Stimulated activated CD4-positive, alpha-beta T cell treated with anti-CD3 and anti-CD28 coated beads, Interleukin-1b, Interleukin-23, amount 100 ng/mL, for 1 hour (primary cell): ENCODE measurements at places on chromosomes 1 and 21.

DNA sequence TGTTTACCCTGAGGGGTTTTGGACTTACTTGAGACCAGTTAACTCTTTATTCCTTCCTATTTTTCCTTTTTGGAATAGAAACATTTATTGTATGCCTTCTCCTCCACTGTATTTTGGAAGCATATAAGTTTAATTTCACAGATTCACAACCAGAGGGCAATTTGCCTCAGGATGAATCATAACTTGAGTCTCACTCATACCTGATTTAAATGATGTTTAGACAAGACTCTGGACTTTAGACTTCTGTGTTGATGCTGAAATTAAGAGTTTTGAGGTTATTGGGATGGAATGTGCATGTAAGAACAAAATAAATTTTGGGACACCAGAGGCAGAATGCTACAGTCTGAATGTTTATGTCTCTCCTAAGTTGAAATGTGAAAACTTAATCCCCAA lies 7.1 kb upstream of the ADAM30 start:
- DNase-seq, result no peak

DNA sequence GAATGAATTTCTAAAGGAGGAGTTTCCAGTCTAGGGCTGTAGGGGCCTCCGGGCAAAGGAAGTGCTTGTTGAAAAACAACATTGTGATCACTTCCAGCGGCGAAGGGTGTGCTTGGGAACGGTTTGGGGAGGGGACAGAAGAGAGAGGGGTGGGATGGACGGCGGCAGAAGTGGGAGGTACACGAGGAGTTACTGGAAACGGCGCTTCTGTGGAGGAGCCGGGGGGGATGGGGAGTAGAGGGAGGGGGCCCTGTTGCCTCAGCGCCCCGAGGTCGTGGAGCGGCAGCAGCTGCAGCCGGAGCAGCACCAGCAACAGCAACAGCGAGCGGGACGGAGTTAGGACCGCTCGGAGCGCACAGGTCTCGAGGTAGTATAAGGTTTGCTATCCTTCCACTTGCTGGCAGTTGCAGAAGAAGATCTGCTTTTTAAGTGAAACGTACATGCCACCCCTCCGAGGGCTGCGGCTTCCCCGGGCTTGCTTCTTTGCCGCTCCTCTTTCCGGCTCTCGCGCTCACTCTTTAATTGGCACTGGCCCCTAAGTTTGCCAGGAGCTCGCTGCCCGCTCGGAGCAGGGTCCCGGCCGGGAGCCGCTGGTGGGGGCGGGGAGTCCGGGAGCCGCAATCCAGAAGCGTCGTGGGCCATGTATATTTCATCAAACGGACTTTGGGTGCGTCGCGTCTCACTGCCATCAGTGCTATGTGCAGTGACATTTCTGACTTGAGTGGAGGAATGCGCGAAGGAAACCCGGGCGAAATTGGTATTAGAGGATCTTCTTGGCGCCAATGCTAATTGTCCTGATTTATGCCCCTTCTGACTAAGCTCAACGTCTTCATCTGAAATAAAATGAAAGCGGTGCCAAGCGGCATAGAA lies 771 bp upstream of the NTNG1 start:
- no peak for DNase-seq

DNA sequence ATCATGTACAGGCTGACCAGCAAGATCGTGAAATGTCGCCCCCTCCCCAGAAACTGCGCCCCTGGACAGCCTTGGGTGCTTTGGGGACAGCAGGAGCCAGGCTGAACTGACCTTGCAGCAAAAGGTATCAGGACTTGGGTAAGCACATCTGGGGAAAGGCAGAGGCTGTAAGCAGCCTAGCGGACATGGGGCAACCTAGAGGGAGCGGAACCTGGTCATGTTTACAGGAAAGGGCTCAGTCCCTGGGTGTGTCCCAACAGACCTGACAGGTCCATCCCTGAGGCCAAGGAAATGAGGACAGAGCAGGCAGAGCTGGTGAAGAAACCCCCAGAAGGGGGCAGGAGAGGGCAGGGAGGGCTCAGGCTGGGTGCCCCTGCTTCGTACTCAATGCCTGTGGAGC lies 3.1 kb upstream of the S100A8 start:
- no peak for DNase-seq

- DNase-seq, result no peak
Observed at GRCh38 chr1:22127248-22127647, 15.6 kb downstream of the WNT4 start.

DNA sequence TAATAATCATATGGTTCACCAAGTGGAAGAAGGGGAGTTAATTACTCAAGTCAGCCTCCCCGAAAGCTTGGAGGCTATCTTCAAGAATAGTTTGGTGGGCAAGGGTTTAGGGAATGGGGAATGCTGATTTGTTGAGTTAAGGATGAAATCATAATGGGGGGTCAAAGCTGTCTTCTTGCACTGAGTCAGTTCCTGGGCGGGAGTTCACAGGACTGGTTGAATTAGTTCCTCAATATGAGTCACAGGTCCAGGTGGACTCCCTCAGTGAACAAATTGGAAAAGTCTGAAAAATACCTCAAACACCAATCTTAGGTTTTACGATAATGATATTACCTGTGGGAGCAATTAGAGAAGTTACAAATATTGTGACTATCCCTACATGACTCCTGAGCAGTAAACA lies 115.2 kb upstream of the COA6 start:
- DNase-seq, result no peak

DNA sequence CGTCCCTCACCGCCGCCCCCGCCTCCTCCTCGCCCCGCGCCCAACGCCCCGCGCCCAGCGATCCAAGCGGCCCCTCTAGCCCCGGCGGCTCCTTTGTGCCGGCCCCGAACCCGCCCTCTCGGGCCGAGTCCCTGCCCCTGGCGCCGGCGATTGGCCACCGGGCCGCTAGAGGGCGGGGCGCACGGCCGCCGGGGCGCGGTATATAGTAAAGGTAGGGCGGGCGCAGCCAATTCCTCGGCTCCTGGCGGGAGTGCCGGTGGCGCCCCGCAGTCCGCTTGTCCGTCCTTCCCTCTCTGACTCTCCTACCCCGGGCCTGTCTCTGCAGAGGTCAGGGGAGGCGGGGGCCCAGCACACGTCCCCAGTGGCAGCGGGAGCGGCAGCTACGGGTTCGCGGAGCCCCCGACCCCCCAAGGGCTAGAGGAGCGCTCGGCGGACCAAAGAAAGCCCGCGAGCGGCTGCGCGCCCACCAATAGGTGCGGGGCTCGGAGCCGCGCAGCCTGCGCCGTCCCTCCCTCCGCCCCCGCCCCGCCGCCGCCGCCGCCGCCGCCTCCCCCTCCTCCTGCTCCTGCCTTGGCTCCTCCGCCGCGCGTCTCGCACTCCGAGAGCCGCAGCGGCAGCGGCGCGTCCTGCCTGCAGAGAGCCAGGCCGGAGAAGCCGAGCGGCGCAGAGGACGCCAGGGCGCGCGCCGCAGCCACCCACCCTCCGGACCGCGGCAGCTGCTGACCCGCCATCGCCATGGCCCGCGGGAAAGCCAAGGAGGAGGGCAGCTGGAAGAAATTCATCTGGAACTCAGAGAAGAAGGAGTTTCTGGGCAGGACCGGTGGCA lies at the start of gene ATP1B1:
Gene ATP1B1, plus strand, starts transcription at position 596 of the 826 bp plus-strand sequence. Its CDS starts 140 bp downstream, at position 736.
- peak; percentile 72 for DNase-seq

GRCh38 chr1:112304126-112304525 lies 91.9 kb upstream of the CTTNBP2NL start:
- DNase-seq, result no peak

DNA sequence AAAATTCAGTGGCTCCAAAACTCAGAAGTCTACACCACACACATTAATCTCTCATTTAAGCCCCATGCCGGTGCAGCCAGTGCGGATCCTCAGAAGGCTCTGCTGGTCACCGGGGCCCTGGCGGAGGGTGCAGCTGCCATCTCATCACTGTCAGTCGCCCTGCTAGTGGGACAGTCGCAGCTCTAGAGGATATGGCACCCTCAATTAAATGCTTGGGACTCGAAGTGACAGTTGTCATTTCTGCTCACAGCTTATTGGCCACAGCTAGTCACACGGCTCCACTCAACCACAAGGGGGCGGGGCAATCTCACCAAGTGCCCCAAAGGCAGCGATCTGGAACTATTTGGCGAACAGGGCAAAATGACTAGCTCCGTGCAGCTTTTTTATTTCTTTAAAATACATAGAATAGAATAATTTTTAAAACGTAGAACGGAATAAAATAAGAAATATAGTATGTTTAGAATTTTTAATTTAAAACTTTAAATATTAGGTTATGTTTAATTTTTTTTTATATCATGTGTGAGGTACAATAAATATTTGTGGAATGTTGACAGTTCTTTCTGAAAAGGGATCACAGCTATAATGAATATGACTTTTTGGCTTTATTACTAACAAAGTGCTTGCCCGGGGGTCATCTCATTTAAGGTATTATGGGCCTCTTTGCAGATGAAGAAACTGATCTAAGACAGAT lies 8.0 kb upstream of the MAN1C1 start:
- peak; percentile 80 for DNase-seq

DNA sequence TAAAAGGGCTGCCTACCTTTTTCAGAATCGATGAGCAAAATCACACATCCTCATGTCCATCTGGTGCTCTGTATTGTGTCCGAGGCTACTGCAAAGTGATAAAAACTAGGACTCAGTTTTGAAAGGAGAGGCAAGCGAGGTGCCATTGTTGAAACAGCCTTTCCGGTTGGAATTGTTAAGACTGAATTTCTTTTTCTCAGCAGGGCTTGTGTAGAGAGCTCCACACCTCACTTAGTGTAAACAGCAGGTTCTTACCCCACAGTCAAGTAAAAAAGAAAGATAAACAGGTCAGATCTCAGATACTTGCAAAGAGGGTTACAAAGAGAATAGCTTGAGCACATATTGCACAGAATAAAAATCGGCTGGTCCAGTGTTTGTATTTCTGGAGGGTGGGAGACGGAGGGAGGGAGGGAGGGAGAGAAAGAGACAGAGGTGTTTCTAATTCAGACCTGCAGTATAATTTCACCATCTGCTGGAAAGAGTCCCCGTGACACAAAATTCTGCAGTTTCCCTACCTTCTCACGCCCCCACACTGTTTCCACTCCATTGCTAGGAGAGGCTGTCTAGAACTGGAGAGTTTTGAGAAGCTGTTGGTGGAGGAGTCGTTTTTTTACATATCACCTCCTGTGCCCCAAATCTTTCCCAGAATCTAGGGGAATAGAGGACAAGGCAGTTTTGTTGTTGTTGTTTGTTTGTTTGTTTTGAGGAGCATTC lies 82.5 kb downstream of the EDEM3 start:
- no peak for DNase-seq

DNA sequence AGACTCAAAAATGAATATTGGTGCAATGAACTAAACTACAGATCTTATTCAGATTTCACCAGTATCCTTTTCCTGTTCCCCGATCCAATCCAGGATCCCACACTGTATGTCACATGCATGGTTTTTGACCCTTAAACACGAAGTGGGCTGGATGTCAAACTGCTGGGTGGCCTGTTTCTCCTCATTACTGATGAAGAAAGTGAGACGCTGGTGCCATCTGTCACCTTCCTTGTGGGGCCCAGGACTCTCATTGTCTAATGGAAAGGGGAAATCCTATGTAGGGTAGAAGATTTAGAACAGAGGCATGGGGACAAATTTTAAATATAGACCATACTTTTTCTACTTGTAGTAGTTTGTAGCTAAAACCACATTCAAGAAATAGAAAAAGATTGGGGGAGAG lies 56.2 kb downstream of the DISC1 start:
- no peak for DNase-seq

DNA sequence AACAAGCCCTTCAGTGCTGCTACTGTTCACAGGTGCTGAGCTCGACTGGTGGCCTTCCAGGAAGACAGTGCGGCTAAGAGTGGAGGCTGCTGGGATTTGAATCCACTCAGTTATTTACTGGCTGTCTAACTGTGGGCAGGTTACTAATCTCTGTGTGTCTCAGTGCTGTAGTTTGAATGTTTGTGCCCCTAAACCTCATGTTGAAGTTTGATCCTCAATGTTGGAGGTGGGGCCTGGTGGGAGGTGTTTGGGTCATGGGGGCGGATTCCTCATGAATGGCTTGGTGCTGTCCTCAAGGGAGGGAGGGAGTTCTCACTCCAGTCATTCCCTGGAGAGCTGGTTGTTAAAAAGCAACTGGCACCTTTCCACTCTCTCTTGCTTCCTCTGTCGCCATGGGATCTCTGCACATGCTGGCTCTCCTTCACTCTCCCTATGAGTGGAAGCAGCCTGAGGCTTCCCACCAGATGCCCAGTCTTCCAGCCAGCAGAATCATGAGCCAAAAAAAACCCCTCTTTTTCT lies 334.8 kb downstream of the RPS6KC1 start:
- DNase-seq, result no peak

DNA sequence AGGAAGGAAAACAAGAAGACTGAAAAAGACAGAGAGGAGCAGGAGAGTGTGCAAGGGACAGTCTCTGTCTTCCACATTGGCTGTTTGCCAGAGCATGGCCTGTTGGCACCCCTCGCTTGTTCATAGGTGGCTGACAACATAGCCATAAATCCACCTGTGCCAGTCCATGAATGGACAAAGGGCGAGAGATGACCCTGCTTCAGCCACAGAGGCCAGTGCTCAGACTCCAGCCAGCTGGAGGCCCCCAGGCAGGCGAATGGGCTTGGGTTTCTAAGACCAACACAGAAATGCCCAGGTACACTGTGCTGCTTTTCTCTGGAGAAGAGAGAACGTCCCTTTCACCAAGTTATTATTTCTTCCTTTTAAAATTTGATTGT lies 60.6 kb downstream of the RIPK4 start:
- DNase-seq, result no peak

DNA sequence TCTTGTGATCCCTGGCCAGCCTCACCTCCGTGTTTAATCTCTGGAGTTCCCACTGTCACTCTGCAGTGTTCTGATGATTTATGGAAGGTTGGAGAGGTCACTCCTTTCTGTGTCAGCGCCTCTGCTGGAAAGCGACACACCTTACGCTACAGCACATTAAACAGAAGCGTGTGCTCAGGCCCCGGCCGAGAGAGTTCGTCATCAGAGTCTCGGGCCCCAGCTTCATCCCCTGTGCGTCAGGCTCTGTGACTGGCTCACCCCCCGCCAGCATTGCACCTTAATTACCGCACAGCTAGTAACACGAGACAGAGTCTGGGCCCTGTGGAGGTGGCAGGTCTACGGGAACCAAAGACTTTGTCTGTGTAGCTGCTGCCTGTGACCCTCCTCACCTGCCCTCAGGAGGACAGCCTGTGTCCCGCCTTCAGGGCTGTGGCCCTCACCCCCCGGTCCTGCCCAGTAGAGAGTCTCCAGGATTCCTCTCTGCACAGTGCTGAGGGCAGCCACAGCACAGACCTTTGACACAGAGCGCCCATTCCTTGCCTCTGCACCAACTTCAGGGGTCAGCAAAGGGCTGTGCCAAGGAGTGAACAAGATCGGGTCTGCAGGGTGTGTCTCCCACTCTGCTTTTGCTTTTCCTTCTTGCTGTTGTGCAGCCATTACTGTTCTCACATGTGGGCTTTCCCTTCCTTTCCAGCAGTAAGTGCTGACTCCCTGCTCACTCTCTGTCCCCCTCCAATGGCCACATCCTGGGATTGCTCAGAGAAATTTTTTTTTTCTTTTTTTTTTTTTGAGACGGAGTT lies 157.6 kb downstream of the PGBD5 start:
- no peak for DNase-seq

DNA sequence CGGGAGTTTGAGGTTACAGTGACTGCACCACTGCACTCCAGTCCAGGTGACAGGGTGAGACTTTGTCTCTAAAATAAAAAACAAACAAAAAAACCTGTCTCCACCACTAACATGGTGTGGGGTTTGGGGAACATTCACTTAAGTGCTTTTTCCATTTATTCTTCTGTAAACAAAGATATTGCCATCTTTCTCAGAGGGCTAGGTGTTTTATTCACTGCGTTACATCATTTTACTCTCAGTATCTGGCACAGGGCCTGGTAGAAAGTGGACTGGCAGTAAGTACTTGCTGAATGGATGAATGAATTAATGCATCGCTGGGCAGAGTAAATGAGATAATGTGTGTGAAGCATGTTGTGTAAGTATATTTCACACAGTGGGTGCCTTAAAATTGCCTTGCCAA lies 20.1 kb downstream of the KIAA0040 start:
- no peak for DNase-seq
